ENCODE measurements at places on chromosomes 6 and 20. TPM values are rescaled to one million over a fixed set of nuclear protein-coding genes. Genes with fewer than 3 reads are reported as not detected.

The IL17F gene
- not detected for total RNA-seq

The COL20A1 gene
- not detected for total RNA-seq

The LRRC73 gene
- total RNA-seq, result 0.09 TPM

The MAP7 gene
- total RNA-seq, result 0.59 TPM

The VSX1 gene
- not detected for total RNA-seq

The CCNC gene
- 39.3 TPM for total RNA-seq

The WFDC5 gene
- total RNA-seq, result not detected

The WFDC2 gene
- not detected for total RNA-seq

The PSORS1C1 gene
- 0.26 TPM for total RNA-seq

The DAAM2 gene
- total RNA-seq, result not detected

The C20orf141 gene
- not detected for total RNA-seq

The ANGPT4 gene
- total RNA-seq, result not detected

The RIN2 gene
- not detected for total RNA-seq

The BCAS1 gene
- total RNA-seq, result not detected

Measured in activated CD8-positive, alpha-beta memory T cell treated with anti-CD3 and anti-CD28 coated beads, Interleukin-2, amount 10 ng/mL, durations not matched to agents 7 days and 5 days (primary cell).